ENCODE measurements at places on chromosomes 4 and X. TPM values are rescaled to one million over a fixed set of nuclear protein-coding genes. Genes with fewer than 3 reads are reported as not detected.

The SPANXA2 gene
- not detected for total RNA-seq

The FGFBP2 gene
- not detected for total RNA-seq

The NR0B1 gene
- not detected for total RNA-seq

The PF4V1 gene
- 0.34 TPM for total RNA-seq

The RRH gene
- not detected for total RNA-seq

The SULT1B1 gene
- 12.6 TPM for total RNA-seq

The CCSER1 gene
- 1.9 TPM for total RNA-seq

The ADGRG4 gene
- not detected for total RNA-seq

The RGN gene
- total RNA-seq = 0.42 TPM

The FGF16 gene
- 0.88 TPM for total RNA-seq

The HMGN5 gene
- 2.1 TPM for total RNA-seq

The SATL1 gene
- total RNA-seq = not detected

The PRDM8 gene
- 1.2 TPM for total RNA-seq

The HSD17B13 gene
- not detected for total RNA-seq

The SPON2 gene
- total RNA-seq = 1.5 TPM

The USP26 gene
- not detected for total RNA-seq

The IL2RG gene
- not detected for total RNA-seq

The EREG gene
- total RNA-seq = under 0.01 TPM

The WWC2 gene
- 43.8 TPM for total RNA-seq

The AFM gene
- total RNA-seq = not detected

The ARMCX1 gene
- 46.1 TPM for total RNA-seq

The MAGEA8 gene
- not detected for total RNA-seq

The FRAS1 gene
- 1.7 TPM for total RNA-seq

The TLR3 gene
- 2.4 TPM for total RNA-seq

The SLC9A6 gene
- total RNA-seq = 19.3 TPM

The SOX3 gene
- total RNA-seq = not detected

The MAGED4 gene
- total RNA-seq = 28.9 TPM

The TCP11X2 gene
- not detected for total RNA-seq

The CXorf49B gene
- total RNA-seq = not detected

The SYTL4 gene
- 52.4 TPM for total RNA-seq

The ADH1A gene
- not detected for total RNA-seq

The TSPAN6 gene
- 79.0 TPM for total RNA-seq

All from dermis blood vessel endothelial cell (primary cell).